ENCODE measurements at places on chromosomes 4 and X. TPM values are rescaled to one million over a fixed set of nuclear protein-coding genes. Genes with fewer than 3 reads are reported as not detected.
A peak's percentile ranks its signal among the peaks of the same experiment; 100 is the strongest.

DNA sequence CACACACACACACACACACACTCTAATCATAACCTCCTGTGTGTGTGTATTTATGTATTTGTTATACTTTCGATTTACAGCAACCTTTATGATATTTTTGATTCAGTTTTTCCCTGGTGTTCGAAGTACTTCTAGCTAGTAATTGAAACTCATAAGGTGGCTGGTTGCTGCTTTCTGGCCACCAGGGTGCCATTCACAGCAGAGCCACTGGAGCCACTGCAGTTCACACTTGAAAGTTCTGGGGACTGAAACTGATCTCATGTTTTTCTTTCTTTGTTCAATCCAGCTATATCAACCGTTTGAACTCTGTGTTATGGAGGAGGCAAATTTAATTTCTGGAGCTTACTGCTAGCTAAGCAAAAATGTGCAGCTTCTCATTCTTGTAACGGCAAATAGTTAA, 419.4 kb downstream of the ADGRL3 start:
- no peak for DNase-seq

DNA sequence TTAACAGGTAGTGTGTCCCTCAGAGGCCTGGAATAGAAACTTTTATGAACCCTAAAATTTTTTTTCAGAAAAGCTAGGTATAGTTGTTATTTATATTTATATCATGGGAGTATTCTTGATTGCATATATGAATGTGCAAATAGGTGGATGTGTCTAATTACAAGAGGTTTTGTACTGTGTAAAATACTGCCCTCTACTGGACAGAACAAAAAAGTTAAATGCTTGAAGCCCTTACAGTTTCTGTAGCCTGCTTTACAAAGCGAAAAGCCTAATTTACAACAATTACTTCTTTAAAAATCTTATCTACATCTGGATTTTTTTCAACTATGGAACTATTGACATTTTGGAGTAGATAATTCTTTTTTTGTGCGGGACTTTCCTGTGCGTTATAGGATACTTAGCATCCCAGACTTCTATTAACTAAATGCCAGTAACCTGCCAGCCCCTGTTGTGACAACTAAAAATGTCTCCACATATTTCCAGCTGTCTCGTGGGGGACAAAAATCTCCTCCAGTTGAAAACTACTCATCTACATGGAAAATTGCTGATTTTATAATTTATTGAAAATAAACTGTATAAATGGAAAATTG, 35.1 kb downstream of the ENPEP start:
- DNase-seq = no peak

DNA sequence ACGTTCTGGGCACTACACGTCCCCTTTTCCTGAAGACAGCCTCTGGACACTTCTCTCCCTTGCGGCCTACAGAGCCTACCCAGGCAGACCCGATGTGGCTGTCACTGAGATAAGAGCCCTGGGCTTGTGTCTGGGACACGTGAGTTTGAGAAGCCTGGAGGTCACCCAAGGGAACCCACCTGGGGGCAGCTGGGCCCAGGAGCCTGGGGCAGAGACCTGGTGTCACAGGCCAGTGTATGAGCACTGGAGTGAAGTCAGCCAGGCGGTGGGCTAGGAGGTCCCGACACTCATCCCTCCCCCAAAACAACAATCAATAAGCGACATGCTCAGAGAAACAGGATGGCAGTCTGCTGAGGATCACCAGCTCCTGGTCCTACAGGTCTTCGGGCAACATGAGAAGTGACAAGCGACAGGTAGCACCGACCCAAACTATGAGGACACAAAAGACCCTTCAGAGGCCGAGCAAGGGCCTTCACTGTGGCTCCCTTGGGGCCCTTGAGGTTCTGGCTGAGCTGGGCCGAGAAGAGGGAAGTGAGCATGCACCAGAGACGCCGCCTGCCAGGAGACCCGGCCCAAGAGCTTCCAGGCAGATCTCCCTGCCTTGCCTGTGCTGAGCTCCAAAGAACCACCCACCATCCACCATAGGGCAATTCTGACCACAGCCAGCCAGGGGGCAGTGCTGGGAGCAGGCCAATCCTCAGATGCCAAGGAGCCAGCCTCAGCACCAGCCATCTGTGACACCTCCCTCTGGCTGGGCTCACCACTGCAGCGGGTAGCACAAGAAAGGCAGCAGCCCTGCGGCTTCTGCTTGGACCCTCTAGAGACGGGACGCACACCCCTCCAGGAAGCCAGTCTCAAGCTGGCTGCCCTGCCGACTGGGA, 11.0 kb upstream of the DUSP9 start:
- DNase-seq = no peak

DNA sequence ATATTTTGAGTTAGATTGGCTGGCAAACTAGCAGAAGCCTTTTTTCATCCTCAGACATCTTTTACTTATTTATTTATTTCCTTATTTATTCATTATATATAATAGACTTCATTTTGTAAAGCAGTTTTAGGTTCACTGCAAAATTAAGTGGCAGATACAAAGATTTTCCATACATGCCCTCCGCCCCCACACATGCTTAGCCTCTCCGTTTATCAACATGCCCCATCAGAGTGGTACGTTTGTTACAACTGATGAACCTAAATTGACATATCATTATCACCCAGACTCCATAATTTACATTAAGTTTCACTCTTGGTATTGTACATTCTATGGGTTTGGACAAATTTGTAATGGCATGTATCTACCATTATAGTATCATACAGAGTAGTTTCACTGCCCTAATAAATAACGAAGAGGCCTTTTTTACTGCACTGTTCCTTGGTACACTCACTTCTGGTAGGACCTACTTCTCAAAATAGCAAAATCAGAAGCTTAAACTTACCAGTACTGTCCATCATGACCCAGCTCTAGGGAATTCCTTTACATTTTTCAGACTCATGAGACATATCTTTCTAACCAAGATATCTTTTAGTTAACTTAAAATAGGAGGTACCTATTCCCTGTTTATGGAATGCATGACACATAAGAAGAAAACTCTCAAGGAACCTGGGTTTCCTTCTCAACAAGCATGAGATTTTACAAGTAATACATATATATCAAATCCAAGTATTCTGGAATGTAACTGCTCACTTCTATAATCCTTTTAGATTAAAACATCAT, 4.8 kb upstream of the TMPRSS11B start:
- no peak for DNase-seq

DNA sequence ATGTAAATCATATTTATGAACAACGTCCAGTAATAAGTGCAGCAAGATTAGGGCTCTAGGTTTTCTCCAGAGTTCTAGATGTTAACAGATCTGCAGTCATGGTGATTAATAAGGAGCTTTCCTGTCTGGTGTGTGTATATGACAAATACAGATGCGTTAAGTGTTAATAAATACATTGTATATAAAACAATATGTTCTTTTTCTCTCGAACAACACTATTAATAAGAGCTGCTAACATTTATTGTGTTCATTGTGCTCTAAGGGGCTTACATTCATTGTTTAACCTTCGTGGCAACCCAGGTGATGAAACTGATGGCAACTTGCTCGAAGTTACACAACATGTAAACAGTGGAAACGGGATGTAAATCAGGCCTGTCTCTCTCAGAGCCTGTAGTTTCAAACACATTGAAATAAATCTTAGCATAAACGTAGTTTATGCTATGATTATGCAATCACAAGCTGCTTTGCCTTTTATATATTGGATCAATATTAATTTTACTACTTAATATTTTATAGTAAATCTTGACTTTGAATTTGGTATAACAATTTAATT, 547 bp upstream of the CLGN start:
- DNase-seq = no peak

DNA sequence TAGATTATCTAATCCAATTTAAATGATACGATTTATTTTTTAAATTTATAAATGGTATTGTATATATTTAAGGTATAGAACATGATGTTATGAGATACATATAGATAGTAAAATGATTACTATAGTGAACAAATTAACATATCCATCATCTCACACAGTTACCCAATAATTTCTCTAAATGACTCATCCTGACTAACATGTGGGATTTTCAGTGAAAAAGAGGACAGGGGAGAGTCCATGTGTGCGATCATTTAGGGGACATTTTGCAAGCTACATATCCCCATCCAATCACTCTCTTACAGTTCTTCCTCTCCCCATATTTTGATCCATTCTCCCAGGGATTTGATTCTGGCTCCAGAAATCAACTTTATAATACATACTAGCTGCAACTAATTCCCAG, 88.2 kb downstream of the ABCB7 start:
- no peak for DNase-seq

- DNase-seq = no peak
Measured at GRCh38 chr4:60805500-60806313, 394.4 kb upstream of the ADGRL3 start.

DNA sequence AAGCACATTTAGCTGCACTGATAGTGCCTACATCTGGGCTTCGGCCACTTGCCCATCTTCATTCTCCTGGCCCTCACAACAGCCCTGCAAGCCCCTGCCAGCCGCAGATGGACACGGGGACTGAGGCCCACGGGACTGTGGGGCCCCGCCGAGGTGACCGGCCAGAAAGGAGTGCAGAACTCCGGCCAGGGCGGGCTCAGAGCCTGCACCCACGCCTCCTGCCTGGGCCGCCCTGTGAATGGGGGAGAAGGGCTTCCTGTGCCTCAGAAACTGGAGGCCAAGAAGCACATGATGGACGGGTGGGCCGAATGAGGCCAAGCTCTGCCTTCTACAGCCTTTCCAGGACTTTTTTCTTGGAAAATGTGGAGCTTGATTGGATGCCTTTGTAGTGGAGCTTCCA, 35.7 kb upstream of the HGFAC start:
- peak; percentile 28 for DNase-seq

GRCh38 chrX:3351276-3351675, 4.8 kb upstream of the MXRA5 start:
- DNase-seq = no peak

DNA sequence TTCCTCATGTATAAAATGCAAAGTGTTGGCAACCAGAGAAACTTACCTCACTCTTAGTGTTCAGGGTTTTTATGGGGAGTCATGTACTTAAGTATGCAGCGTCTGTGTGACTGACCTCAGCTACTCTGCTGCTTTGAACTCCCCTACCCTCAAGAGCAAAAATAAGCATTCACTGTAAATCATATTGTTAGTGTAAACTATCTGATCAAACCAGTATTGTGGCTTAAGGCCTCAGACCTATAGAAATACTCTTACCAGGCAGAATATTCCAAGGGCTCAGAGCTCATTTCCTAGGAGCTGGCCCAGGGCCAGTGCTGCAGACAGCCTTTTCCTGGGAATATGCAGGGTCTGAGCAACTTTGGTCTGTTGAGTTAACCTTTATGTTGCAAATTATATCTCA, 453.1 kb downstream of the CCSER1 start:
- DNase-seq = no peak

DNA sequence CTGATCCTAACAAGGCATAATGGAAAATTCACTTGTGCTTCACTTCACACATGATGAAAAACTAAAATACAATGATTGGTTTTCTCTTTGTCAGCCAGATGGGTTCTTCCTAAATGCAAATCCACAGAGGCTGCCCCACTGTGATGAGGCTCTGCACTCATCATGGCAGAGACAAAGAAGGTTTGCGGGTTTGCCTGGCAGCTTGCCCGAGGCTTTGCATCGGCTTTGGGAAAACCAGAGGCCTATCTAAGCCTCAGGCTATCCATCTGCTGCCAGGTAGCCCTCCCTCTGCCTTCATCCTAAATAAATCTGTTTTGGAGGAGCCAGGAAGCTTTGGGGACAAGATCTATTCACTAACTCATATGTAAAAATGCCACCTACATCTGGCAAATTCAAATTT, 244.2 kb downstream of the PACRGL start:
- no peak for DNase-seq

DNA sequence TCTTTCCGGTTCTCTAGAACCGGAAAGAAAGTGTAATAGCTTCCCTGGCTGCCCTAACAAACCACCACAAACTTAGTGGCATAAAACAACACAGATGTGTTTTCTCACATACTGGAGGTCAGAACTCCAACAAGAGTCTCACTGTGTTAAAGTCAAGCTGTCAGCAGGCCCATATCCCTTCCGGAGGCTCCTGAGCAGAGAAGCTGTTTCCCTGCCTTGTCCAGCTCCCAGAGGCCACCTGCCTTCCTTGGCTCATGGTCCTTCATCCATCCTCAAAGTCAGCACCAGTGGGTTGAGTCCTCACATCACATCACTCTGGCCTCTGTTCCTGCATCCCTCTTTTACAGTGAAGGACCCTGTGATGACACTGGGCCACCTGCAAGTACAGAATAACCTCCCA, 49.8 kb upstream of the HMX1 start:
- DNase-seq = peak; percentile 2

- no peak for DNase-seq
Measured at GRCh38 chrX:13000301-13000811, 25.4 kb downstream of the TMSB4X start.

DNA sequence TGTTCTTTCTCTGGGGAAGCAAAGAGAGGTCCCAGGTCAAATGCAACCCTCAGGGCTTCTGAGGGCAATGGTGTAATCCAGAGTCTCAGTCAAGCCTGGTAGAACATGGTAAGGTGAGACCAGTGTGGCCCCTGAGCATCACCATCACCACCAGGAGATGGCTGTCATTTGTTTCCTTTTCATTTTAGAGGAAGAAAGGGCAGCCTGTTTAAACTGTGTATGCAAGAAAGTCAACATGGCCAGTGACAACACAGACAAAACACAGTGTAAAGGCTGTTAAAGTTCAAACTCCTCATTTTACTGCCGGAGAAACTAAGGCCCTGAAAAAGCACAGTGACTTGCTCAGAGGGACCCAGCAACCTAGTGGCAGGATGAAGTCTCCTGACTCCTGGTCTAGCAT, 2.0 kb upstream of the EDA start:
- no peak for DNase-seq

DNA sequence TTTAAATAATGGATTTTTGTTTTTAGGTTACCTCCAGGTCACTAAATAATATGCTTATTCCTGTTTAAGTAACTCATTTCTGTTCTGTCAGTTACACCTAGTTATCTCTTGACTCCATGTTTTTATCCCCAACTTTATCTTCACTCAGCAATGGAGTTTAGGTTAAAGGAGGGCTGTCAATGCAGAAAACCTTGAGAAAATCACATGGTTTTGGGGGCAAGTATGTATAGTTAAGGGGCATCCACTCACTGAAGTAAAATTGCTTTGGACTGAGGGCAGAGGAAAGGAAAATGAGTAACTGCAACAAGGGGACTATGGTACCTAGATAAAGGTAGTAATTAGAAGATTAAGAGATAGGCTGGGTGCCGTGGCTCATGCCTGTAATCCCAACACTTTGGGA, 87.1 kb downstream of the UBE2K start:
- no peak for DNase-seq

UNC5C gene
- total RNA-seq = 20.9 TPM

MGAT4D gene
- not detected for total RNA-seq

ODAPH gene
- not detected for total RNA-seq
